ENCODE measurements at places on chromosomes 16 and 17. TPM values are rescaled to one million over a fixed set of nuclear protein-coding genes. Genes with fewer than 3 reads are reported as not detected.

Gene BMERB1
- 1.8 TPM for polyA plus RNA-seq

- no peak for DNase-seq
Measured at GRCh38 chr17:30831257-30831656, 509 bp upstream of the ATAD5 start.

DNA sequence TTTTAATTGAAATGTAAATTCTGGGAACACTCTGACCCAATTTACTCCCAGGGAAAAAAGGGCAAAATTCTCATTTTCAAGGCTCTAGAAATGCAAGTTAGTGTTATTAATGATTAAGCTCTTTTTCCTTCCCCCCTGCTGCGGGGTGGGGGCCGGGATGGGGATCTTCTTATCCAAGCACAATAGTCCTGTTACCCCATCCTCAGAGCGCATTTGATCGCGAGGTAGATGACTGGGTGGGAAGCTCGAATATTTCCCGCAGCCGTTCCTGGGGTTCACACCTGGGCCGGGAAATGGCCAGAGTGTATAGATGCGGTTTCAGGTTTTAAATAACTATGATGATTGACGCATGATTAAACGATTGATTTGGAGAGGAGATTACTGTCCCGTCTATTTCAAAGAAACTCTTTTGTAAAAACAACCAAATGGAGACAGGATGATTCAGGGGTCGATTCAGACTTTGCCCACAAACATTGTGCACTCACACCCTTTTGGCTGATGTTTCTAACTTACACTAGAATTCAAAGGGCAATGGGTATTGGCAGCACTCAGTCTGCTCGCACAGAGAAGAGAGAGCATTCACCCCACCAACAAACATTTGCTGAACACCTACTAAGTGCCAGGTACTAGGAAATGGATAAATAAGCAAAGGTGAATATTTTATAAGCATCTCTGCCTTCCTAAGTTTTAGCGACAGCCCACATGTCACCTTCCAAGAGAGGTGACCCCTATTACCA is 55.0 kb downstream of the SALL1 start:
- no peak for DNase-seq

- peak; percentile 67 for DNase-seq
Measured at GRCh38 chr17:67779098-67779672, 46.1 kb upstream of the BPTF start.

- DNase-seq, result peak; percentile 4
Measured at GRCh38 chr16:86428729-86429517, 81.4 kb upstream of the FOXF1 start.

GRCh38 chr17:64022611-64023063 is 2.2 kb upstream of the ICAM2 start:
- DNase-seq, result no peak

DNA sequence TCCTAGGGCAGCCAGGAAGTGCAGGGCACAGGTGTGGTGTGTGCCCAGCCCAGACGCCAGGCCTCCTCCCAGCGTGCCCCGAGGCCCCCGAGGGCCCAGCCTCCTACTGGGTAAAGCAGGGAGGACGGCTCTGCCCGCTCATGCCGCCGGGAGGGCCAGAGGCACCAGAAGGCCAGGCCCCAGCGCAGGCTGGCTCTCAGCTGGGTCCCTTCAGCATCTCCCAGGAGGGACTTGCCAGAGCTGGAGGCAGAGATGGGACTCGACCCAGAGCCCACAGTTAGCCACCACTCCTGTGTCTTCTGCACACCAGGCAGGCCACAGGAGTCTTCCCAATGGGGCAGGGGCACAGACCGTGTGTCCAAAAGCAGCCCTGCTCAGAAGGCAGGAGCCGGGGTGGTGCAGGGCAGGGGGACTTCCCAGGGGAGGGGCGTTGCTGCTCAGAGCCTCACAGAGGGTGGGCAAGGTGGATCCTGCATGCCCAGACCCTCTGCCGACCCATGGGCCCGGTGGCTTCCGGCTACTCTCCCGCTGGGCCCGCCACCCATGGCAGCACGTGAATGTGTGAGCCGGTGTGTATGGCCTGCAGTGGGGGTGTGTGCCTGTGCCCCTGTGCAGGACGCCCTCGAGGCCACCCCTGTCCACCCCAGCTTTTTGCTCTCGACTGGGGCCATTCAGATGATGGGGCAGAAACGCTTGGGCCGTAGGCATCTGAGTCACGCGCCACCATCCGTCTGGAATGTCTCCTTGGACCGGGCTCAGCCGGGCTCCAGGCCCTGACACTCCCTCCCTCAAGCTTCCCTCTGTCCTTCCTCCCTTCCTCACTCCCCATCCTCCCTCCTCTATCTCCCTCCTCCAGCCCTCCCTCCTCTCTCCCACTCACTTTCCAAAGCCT is 5.7 kb upstream of the ZNF469 start:
- no peak for DNase-seq

- no peak for DNase-seq
Measured at GRCh38 chr17:67335245-67335835, 31.0 kb downstream of the PSMD12 start.

Gene MYH2
- not detected for polyA plus RNA-seq

DNA sequence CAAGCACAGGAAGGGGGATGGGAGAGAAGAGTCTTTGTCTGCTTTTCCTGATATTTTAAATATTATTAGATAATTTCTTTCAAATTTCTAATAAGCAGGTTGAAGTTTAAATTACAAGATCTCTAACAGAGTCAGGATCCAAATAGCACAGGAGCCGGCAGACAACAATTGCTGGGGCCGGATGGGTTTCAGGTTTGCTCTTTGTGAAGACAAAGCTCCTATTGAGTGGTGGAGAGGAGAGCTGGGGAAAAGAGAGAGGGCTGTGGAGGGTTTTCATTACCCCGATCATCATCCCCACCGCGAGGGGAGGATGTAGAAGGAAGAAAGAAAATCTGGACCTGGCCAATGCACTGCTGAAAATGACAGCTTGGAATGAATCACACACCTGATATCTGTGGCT is 197.3 kb downstream of the SOX9 start:
- DNase-seq, result no peak

- no peak for DNase-seq
Measured at GRCh38 chr17:73481676-73482075, 162.6 kb downstream of the SDK2 start.

Gene SDK2
- not detected for polyA plus RNA-seq

- no peak for DNase-seq
Measured at GRCh38 chr16:57883953-57884654, 81.8 kb upstream of the KIFC3 start.

GRCh38 chr17:49853470-49854015 is 5.7 kb upstream of the TAC4 start:
- no peak for DNase-seq

Gene VPS25
- polyA plus RNA-seq, result 178 TPM

Gene CD68
- polyA plus RNA-seq, result 33.3 TPM

- no peak for DNase-seq
Measured at GRCh38 chr16:29903590-29903989, 3.3 kb downstream of the ASPHD1 start.
